ENCODE measurements at places on chromosomes 1 and 21.
A peak's percentile ranks its signal among the peaks of the same experiment; 100 is the strongest.

DNA sequence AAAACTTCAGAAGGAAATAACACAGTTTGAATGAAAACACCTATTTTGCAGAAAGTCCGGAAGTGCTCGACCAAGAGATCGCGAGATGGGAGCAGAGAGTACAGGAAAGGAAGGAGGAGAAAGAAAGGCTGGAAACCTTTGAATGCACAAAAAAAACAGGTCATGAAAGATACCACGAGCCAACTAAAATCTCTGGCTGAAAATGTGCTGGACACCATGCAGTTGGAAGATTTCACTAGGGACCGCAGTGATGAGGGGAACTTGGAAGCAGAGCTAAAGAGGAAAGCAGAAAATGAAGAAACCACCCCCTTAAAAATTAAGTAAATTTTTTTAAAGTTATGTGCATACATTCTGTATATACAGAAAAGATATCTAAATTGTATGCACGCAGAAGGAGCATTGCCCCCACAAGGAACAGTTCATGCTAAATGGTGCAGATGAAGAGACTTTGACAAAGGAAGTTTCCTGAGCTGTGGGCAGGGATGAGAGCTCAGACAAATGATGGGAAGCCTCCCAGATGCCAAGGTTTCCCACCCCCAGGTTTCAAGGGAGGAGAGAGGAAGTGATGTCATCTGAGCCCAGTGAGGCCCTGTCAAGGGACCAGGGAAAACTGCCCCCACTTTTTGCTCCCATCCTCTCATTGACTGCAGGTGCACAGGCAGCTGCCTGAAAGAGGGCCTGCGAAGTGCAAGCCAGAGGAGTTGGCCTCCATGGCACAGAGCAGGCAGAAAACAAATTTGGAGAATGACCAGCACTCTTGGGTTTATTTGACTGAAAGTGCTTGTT, 52.5 kb downstream of the ETS2 start:
- DNase-seq: no peak

DNA sequence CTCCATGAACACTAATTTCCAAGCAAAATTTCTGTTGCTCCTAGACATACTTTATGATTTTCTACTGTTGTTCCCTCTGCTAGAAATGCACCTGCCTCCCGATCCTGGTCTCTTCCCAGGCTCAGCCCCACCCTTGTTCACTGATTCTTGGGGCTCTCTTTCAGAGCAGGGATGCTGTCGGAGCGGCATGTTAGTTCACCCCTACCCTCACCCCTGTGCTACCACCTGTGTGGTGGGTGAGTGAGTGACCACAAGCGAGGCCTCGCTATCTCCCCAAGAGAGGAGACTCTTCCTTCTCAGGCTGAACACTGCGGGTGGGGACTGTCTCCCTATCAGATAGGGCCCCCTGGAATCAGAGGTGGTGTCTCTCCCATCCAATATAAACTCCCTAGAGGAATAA, 4.9 kb upstream of the S100A8 start:
- DNase-seq: no peak

- DNase-seq: no peak
Observed at GRCh38 chr1:208182880-208183645, 61.1 kb downstream of the PLXNA2 start.

- no peak for DNase-seq
Observed at GRCh38 chr21:42135386-42136052, 64.4 kb downstream of the UMODL1 start.

DNA sequence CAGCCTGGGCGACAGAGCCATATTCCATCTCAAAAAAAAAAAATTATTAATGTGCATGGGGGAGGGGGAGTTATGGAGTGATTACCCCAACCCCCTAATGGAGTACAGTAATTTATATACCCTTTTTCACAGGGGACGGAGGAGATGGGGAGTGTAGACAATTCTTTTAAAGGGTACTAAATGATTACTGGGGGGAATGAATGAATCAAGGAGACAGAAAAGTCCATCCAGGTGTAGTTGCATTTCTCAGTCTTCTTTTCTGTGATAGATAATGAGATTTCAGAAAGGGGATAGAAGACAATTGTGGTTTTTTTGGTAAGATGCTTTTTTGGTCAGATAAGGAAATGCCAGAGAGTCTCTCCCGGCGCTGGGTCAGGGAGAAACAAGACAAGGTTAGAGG, 13.0 kb downstream of the OSBPL9 start:
- DNase-seq: peak; percentile 13

- DNase-seq: peak; percentile 13
Observed at GRCh38 chr1:102550729-102551384, 554.1 kb upstream of the OLFM3 start.

DNA sequence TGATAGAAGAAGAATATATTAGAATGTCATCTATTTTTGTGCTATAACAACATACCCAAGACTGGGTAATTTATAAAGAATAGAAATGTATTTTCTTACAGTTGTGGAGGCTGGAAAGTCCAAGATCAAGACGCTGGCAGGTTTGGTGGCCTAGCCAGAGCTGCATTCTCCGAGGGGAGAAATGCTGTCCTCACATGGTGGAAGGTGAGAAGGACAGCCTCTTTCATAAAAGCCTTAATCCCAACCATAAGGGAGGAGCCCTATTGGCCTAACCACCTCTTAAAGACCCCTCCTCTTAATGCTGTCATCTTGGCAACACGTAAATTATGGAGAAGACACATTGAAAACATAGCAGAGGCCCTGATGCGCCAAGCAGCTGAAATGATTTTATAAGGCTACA, 60.1 kb upstream of the KAZN start:
- no peak for DNase-seq

- DNase-seq: peak; percentile 68
Observed at GRCh38 chr1:209354111-209354839, 229.2 kb upstream of the CAMK1G start.

DNA sequence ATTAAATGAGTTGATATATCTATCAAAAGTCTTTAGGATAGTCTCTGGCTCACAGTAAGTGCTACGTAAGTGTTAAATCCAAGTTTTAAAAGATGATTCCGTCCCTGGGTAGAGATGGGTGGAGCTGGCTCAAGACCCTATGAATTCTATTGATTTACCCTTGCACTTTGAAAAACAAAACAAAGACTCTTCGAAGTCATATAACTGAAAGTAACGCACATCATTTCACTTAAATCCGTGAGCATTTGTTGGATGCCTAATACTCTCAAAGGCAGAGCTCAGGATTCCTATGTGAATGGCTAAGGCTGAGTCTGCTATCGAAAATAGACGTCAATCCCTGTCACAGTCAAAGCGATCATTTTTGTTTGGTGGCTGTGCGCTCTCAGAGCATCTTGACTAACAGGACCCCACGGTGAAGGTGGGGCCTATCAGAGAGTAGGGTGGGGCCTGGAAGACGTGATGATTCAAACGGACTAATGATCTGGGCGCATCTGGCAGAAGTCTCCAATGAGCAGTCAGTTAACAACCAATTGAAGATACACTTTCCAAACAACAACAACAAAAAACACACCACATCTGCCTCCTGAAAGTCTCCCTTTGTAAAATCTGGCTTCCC, 1.2 kb upstream of the NUCKS1 start:
- no peak for DNase-seq

DNA sequence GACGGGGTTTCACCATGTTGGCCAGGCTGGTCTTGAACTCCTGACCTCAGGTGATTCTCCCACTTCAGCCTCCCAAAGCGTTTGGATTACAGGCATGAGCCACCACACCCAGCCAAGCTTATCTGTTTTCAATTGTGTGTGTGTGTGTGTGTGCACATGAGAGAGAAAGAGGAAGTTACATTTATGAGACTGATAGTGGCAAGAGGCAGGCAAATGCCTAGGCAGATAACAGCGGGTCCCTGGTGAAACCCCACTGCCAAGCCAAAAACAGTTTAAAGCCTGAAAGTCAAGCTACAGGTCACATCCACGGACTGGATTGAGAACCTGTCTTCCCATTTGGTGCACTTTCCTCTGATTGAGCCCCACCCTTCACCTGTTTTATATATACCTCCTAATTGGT, 35.1 kb upstream of the IFNGR2 start:
- DNase-seq: no peak

GRCh38 chr1:43229826-43230780, 39.7 kb upstream of the TMEM125 start:
- DNase-seq: no peak

DNA sequence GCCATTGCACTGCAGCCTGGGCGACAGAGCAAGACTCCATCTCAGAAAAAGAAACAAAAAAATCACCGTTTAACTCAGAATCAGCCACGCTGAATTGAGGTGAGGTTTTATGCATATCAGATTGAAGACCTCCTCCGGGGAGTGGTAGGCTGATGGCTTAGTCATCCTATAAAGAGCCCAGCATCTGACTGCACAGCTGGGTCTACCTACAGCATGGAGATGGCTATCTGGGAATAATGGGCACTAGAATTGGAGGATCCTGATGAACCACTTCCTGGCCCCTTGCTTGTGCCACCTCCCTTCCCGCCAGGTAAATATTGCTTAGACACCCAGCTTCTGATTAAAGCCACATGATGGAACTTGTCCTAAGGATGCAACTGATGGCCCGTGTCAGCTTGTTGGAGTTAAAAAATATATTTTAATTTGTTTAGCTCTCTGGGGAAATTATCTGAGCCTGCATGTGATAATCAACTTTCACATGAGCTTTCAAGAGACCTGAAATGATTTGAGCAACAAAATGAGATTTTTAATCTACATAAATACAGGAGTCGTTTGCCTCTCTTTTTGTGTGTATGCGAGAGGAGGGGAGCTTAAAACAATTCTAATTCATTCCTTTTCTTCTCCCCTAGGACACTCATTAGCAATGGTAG, 157.2 kb downstream of the KIF26B start:
- no peak for DNase-seq

DNA sequence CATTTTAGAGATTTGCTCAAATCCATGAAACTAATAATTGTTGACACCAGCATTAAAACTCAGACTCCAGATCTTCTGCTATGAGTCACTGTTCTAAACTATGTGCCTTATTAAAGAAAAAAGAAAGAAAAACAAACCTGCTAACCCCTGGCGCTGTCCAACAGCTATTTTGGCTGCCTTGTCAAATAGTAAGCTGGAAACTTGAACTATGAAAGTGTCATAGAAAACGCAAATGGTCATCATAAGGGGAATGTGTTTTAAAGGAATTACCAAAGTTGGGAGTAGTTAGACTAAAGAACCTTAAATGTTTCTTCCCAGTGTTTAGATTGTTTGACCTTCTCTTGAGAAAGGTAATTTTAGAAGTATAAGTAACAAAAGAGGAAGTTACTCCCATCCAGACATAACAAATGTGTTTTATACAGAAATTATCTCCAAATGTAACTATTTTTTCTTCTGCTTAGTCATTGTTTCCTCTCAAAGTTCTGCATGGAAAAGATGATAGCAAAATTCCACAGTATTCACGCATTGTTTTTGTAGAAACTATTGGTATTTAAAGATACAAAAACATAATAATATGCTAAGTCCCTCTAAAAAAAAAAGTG, 272.4 kb downstream of the TPR start:
- no peak for DNase-seq

- DNase-seq: no peak
Observed at GRCh38 chr1:62177621-62178020, 17.0 kb upstream of the L1TD1 start.

DNA sequence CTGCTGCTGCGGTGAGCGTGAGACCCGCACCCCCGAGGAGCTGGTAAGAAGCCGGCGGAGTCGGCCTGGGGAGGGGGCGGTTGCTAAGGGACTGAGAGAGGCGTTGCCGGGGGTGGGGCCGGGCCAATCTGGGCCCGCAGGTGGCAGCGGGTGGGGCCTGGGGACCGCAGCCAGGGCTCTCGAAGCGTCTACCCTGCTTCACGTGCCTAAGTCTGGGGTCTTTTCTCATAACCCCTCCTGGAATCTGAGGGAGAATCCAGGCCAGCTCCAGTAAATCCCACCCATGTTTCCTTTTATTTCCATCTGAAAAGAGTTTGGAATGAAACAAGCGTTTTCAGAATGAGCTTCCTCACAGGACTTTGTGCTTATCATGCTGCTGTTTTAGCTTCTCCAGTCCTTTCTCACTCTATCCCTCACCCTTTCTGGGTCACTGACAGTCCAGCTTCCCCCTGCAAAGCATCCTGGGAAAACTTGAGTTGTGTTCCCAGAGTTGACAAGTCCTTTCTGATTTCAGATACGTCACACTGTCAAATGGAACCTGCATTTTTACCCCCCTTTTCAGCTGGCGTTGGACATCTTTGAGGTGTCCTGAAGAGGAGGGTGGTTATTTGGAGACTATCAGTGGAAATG, 431 bp downstream of the CLCN6 start:
- DNase-seq: peak; percentile 25

DNA sequence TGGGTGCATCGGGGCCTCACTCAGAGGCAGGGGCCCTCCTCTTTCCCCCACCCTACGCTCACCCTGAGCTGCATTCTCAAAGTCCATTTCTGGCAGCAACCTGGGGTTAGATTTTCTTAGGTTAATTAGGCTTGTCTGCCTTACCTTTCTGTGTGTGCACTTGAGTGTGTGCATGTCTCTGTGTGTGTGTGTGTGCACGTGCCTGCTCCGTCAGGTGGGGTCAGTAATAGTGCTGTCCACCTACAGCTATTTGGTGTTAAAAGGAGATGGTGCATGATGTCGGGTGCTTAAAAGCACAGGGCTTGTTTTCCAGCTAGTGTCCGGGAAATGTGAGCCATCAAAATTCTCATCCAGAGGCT, 257.9 kb downstream of the CAMTA1 start:
- no peak for DNase-seq

GRCh38 chr1:153336650-153337049, 12.0 kb downstream of the PGLYRP4 start:
- DNase-seq: no peak

GRCh38 chr1:86912281-86912900, 1.5 kb downstream of the SELENOF start:
- no peak for DNase-seq

Data from activated CD4-positive, alpha-beta T cell treated with anti-CD3 and anti-CD28 coated beads, Interleukin-10, Interleukin-2, amounts not matched to agents 100 ng/mL and 50 ng/mL, durations not matched to agents 16 hours and 8 hours (primary cell).